CD4-positive, alpha-beta T cell treated with Interleukin-12 subunit alpha and Interleukin-12 subunit beta, for 1 hour (primary cell): ENCODE measurements at places on chromosomes 6 and 20.

DNA sequence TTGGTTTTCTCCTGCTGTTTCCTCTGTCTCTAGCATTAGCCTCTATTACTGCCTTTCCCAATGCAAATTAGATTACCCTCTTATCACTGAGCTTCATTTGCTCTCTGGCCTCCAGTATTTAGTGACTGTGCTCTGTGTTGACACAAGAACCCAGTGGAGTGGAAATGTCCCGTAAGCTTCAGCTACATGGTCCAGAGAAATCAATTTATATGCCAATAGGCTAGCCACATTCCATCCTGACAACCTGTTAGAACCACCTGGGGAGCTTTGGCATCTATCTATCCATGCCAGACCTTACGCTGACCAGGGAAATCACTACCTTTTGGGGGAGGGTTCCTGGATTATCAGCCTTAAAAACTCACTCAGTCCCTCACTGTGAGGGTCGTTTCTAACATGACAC lies 459.6 kb downstream of the UTRN start:
- no peak for DNase-seq

GRCh38 chr6:28922004-28922820 lies 1.6 kb downstream of the TRIM27 start:
- DNase-seq = peak; percentile 38

- no peak for DNase-seq
These were observed 543.8 kb upstream of the JAG1 start for GRCh38 chr20:11217326-11218172.

DNA sequence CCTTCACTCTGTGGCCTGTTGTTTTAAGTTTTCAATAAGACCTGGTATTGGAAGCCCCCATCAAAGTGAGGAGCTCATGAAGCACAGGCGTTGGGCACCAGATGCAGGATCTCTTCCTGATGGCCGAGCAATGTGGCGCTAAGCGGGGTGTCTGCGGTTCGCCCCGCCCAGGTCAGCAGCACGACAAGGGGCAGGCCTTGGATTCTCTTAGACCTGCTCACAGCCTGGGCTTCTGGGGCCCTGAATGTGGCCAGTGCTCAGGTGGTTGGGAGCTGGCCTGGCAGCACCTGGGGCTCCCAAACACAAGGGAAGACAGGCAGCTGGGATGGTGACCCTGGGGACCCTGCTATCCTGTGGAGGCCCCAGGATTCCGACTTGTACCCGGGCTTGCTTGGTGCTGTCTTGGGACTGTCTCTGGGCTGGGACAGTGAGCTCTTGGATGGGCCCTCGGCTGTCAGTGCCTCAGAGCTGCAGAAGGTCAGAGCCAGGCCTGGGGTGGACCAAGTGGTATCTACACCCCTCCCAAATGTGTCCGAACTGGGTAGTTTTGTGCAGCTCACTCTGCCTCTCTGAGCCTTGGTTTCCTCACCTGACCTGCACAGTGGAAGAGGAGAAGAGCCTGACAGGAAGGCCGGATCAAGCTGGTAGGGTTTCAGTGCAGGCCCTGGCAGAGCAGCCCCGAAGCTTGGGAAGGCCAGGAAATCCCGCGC lies 69.1 kb downstream of the PHACTR3 start:
- DNase-seq = no peak

GRCh38 chr6:106790935-106791334 lies 161.6 kb downstream of the QRSL1 start:
- DNase-seq = no peak

GRCh38 chr6:104050455-104050854 lies 809.3 kb downstream of the HACE1 start:
- DNase-seq = no peak

GRCh38 chr20:59356662-59357165 lies 56.3 kb downstream of the EDN3 start:
- DNase-seq = no peak

GRCh38 chr20:25083141-25083772 lies 1.3 kb upstream of the VSX1 start:
- DNase-seq = no peak

- no peak for DNase-seq
These were observed 11.9 kb upstream of the RBM38 start for GRCh38 chr20:57379263-57379647.

DNA sequence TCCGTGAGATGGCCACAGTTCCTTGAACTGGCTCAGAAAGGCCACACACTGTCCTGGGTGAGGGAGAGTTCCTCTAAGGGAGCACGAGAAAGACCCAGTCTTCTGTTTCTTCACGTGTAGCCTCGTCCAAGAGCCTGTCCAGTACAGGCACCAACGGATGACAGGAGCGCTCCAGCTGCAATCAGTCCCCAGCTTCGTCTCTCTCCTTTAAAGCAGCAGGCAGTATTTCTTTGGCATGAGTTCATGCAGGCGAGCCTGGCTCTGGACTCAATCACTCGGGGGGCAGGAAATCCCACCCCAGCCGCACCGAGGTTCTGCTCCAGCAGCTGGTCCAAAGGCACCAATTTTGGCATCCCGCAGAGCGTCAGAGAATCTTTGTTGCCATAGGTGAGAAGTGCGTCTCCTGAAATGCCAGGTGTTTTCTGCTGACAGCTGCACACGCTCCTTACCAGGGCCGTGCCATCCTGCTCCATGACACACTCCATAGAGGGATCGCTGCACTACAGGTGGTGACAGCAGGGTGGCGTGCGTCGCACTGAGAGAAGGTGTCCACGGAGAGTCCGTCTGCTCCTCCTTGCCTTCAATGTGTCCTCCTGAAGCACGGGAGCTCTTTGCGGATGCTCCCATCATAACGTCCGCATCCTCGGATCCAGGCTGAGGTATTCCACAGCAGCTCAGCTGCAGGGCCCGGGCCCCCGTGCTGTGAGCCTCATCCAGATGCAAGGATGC lies 59.6 kb upstream of the AFDN start:
- DNase-seq = no peak

GRCh38 chr6:55950071-55950814 lies 74.9 kb upstream of the BMP5 start:
- no peak for DNase-seq

GRCh38 chr20:40468759-40469158 lies 220.3 kb downstream of the MAFB start:
- DNase-seq = no peak
